ENCODE measurements at places on chromosomes 13 and 19.

GRCh38 chr19:54017261-54017660 lies 25.8 kb downstream of the CACNG6 start:
- no peak for DNase-seq

GRCh38 chr19:33325920-33326319 lies 23.6 kb upstream of the CEBPA start:
- DNase-seq, result no peak

DNA sequence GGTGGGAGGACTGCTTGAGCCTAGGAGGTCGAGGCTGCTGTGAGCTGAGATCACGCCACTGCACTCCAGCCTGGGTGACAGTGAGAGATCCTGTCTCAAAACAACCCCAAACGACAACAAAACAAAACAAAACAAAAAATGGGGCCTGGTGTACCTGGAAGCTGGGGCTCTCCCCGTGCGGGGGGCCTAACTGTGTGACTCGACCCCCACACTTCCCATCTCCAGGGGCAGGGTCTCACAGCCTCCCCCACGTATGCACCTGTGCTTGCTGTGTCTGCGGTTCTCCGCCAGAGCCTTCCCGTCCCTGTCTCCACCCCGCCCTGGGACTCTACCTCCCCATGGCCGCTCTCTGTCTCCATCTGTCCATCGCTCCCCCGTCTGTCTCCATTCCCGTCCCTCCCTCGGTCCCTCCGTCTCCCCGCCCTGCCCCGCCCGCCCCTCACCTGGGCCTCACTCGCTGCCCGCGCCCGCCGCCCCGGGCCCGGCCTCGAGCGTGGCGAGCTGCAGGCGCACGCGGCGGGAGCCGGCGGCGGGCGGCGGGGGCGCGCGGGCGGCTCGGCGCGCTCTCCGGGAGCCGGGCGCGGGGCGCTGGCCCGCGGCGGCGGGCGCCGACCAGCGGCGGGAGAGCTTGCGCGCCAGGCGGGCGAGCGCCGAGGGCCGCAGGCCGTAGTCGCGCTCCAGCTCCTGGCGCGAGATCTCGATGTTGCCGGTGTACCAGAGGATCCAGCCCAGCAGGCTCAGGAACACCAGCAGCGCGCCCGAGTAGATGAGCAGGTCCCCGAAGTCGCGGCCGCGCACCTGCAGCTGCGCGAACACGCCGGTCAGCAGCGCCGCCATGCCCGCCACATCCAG lies 587 bp downstream of the TMEM238 start:
- DNase-seq, result peak; percentile 76

DNA sequence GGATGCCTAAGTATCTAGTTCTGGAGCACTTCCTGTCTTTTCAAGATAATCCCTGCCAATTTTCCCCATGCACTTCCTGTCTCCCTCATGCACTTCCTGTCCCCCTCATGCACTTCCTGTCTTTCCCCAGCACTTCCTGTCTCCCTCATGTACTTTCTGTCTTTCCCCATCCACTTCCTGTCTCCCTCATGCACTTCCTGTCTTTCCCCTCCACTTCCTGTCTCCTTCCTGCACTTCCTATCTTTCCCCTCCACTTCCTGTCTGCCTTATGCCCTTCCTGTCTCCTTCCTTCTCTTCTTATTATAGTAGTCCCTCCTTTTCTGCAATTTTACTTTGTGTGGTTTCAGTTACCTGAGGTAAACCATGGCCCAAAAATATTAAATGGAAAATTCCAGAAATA lies 3.0 kb upstream of the TNNT1 start:
- no peak for DNase-seq

GRCh38 chr13:80083853-80084676 lies 256.9 kb downstream of the SPRY2 start:
- DNase-seq, result no peak

- DNase-seq, result no peak
Observed at GRCh38 chr19:35370722-35371121, at the start of gene GPR42. Gene GPR42 (plus strand): TSS chr19:35371068. CDS start chr19:35371360, 292 bp downstream.

- no peak for DNase-seq
Observed at GRCh38 chr13:89457977-89458376, 1786.8 kb downstream of the SLITRK5 start.

- peak; percentile 72 for DNase-seq
Observed at GRCh38 chr19:33177417-33177979, 16.6 kb upstream of the LRP3 start.

- no peak for DNase-seq
Observed at GRCh38 chr13:71869274-71869673, 2.3 kb upstream of the DACH1 start.

DNA sequence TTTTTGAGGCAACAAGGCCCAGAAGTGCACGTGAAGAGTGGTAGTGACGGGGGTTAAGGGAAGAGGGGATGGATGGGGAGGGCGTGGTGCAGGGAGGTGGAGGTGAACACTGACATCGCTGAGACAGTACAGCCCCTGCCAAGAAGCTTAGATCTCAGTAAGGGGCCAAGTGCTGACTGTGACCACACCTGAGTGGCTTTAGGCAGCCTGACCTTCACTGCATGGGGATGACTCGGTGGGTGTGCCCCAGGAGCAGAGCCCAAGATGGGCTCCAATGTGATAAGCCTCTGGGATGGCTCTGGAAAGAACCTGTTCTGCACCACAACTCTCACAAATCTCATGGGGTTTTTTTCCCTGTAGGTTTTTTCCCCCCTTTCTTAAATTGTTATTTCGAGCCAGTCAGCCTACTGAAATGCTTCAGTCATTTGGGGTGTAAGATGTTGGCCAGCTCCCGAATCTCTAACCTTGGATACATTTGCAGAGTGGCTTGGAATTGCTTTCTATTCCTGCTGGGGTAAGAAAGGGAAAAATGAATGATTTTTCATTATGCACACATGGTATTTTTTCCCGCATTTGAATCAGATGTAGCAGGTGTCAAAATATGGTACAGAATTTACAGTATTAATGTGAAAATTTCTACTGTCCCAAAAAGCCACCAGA lies 165.0 kb downstream of the TM9SF2 start:
- no peak for DNase-seq

DNA sequence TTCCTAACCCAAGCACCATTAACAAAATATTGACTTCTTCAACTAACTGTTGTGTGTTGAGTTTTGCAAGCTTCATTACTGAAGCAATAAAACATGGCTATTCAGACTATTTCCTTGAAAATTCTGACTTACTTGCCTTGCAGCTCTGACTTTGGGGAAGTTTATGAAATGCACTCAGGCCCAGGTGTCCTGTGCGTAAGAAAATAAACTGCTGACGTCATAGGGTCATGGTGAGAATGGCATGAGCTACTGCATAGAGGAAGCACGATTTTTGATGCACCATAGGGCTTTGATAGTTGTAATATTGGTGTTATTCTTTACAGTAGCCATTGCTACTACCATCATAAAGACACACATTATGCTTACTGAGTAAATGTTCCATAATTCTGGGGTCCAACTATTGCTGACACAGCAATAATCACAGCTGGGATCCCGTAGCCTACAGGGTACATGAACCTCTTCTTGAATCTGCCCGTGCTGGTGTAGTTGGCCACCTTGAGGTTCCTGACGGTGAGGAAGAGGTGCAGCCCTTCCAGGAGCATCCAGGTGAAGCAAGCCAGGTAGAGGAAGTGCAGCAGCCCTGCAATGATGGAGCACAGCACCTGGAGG lies 57.9 kb downstream of the MBD3L2B start:
- DNase-seq, result no peak

- no peak for DNase-seq
Observed at GRCh38 chr13:101291206-101291605, 125.1 kb downstream of the NALCN start.

DNA sequence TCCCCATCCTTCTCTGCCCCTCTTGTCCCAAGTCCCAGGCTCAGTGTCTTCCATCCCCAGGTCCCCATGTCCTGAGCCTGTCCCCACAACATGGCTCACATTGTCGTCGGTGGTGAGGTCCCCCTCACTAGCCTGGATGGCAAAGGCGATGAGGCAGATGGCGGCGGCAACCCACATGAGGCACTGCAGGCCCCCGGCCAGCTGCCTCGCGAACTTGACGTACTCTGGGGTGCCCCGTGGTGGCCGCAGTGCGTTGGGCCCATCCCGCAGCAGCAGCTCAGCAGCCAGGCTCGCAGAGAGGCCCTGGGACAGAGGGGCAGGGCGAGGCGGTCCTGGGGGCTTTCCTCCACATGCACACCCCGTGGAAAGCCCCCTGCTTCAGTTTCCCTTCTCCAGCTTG lies 1.1 kb downstream of the ATP4A start:
- DNase-seq, result no peak

- DNase-seq, result peak; percentile 96
Observed at GRCh38 chr19:46856062-46857022, 4.5 kb upstream of the ARHGAP35 start.

DNA sequence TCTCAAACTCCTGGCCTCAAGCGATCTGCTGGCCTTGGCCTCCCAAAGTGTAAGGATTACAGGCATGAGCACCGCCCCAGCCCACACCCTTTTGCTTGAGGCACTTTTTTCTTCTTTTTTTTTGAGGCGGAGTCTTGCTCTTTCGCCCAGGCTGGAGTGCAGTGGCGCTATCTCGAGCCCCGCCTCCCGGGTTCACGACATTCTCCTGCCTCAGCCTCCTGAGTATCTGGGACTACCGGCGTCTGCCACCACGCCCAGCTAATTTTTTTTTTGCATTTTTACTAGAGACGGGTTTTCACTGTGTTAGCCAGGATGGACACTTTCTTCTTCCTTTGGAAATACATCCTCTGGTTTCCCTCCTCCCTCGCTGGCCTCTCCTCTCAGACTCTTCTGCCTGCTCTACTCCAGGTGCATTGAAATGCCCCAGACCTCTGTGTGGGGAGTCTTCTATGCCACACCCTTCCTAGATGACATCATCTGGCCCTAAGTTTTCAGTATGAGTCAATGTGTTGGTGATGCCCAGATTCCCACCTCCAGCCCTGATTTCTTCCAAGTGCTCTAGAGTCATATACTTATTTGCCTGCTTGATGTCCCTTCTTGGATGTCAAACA lies 20.7 kb upstream of the TPT1 start:
- peak; percentile 59 for DNase-seq

DNA sequence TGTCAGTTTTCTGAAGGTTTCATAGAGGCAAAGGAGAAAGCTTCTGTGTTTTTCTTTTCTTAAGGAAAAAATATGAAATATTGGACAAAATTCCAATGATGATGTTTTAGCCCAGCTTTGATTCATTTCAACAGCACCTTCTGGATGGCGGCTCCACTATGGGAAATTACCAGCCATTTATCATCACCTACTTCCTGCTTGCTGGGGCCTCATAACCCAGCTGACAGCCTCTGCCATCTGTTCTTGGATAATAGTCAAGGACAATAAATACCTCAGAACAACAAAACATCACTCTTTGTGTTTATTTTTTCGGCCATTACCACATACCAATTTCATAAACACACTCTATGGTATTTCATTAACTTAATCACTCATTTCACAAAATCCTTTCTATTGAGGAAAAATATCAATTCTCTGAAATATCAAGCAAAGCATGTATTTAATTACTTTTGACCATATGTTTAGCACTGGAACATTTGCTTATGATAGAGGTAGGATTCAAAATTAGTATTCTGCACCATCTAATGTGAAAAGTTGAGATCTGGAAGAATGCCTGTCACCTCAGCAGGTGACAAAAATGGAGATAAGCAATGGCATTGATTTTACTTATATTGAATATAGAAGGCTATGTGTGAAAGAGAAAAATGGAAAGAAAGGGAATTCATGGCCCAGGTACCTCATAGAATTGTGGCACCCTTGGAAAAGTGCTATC lies 629.7 kb downstream of the LIG4 start:
- DNase-seq, result no peak

DNA sequence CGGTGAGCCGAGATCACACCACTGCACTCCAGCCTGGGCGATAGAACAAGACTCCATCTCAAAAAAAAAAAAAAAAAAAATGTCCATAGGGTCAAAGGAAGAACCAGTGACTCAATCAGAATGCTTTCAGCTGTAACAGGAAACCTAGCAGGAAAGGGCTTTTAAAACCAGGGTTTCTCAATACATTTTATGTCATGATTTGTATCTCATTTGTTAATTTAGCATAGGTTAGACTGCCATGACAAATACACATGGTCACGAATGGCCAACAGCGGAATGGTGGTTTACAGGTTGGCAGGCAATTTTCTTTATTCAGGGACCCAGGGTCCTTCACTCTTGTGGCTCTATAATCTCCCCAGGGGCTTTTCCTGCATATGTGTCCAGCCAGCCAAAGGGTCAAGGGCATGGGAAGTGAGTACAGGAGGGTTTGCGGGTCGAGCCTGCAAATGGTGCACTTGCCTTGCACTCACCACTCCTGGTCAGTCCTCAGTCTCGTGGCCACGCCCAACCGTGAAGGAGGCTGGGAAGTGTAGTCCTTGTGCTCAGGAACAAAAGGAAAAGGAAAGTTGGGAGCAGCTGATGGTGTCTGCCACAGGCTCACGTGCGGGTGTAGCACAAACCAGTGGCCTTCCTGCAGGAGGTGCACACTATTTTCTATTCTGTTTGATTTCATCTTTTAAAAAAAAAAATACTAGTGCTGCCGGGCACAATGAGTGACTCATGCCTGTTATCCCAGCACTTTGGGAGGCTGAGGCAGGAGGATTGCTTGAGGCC lies 14.8 kb downstream of the DHX34 start:
- no peak for DNase-seq

GRCh38 chr13:41960211-41960636 lies 685 bp downstream of the VWA8 start:
- DNase-seq, result no peak

DNA sequence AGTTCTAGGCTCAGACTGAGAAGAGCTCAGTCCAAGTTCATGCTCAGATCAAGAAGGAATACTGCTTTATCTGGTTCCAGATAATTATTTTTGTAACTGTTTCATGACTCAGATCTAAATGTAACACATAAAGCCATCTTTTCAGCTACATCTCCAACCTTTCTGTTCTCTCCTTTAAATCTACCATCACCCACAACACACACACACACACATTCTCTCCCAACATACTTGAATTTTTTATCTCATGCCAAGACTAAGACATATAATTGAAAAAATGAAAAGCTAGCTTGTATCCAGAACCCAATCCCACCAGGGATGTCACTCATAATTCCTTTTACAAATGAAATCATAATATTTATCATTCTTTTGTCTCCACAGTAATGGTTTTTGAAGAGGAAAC lies 7.6 kb downstream of the KATNAL1 start:
- DNase-seq, result no peak

- DNase-seq, result peak; percentile 42
Observed at GRCh38 chr13:27792393-27793218, at the start of gene GSX1. Gene GSX1 (plus strand): TSS chr13:27792483. CDS start chr13:27792691, 208 bp downstream.

DNA sequence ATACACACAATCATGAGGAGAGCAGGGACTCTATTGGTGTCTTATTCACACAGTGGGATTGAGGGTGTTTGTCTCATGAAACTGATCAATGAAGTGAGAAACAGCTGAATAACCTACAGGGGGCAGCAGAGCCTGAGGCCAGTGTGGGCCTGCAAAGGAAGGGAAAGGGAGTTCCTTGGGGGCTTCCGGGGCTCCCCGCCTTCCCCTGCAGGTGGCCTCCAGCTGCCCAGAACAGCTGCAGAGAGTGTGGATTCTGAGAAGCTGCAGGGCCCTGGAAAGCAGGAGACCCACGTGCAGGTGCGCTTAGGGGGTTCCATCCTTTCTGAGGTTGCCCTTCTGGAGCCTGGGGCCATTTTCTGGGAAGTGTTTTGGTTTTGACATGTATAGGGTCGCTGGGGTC lies 20.1 kb downstream of the ZNF763 start:
- no peak for DNase-seq

GRCh38 chr19:29696565-29696846 lies 18.6 kb downstream of the C19orf12 start:
- no peak for DNase-seq
